ENCODE measurements at places on chromosomes 7 and 10.

GRCh38 chr7:44572771-44573170, 937 bp downstream of the DDX56 start:
- no peak for DNase-seq

GRCh38 chr10:75016325-75016724, 95.1 kb upstream of the SAMD8 start:
- DNase-seq, result no peak

GRCh38 chr10:7956508-7956907, 98.0 kb upstream of the GATA3 start:
- DNase-seq, result peak; percentile 31

DNA sequence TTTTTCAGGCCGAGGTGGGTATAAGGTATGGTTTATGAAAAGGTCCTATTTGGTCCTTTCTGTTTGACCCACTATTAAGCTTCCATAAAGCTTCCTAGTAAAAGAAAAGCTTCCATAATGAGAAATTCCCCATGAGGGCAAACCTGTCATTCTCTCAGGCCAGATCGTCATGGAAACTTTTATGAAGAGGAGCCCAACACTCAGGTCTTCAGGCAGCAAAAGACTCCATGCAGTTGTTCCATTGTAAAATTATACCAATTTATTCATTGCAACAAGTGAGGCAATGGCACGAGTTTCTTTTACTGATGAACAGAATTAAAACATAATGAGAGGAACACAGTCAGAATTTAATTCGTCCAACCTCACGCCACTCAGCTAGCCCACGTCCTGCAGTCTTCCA, 188.6 kb downstream of the MTERF1 start:
- no peak for DNase-seq

DNA sequence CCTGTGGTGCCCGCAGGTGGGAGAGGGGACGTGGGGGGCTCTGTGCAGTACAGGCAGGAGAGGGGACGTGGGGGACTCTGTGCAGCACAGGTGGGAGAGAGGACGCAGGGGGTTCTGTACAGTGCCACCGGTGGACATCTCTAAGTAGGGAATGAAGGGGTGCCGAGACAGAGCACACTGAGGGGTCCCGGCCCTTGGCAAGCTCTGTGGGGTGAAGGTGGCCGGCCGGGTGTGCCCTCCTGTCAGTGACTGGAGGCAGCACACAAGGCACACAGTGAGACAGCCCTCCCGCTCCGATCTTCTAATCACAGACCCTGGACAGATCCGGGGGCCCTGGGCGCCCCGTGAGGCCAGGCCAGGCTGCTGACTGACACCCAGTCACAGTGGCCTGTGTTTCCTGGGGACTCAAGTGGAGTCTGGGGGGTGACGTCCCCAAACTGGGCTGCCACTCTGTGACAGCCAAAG, 11.2 kb downstream of the GPR146 start:
- no peak for DNase-seq

- no peak for DNase-seq
Observed at GRCh38 chr10:42983591-42983990, 93.3 kb upstream of the RET start.

DNA sequence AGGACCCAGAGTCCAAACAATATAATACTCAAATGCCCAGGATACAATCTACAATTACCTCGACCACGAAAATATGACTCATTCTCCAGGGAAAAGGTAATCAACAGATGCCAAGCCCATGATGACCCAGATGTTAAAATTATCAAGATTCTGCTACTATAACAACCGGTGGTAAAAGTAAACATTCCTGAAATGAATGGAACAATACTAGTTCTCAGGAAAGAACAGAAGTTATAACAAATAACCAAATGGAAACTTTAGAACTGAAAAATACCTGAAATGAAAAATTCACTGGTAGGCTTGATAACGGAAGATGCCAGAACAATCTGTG, 34.1 kb upstream of the GUSB start:
- DNase-seq, result no peak

DNA sequence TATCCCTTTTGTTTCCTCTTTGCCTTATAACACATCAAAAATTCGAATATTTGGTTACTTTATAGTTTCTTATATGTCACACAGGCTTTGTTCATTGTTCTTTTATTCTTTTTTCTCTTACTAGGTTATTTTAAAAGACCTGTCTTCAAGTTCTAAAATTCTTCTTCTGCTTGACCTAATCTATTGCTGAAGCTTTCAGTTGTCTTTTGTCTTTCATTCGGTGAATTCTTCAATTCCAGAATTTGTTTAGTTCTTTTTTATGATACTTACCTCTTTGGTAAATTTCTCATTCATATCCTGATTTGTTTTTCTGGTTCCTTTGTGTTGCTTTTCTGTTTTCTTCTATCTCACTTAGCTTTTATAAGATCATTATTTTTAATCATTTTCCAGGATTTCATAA, 188.4 kb downstream of the ZEB1 start:
- DNase-seq, result no peak

GRCh38 chr7:108424013-108424412, 32.2 kb downstream of the NRCAM start:
- DNase-seq, result no peak

- DNase-seq, result no peak
Observed at GRCh38 chr10:103915796-103916195, 2.2 kb downstream of the STN1 start.

All from NAMALWA (cell line).